T-cell (primary cell): ENCODE measurements at places on chromosomes 4 and X.

- DNase-seq: no peak
These were observed 380.4 kb downstream of the RAPGEF2 start for GRCh38 chr4:159483110-159483781.

DNA sequence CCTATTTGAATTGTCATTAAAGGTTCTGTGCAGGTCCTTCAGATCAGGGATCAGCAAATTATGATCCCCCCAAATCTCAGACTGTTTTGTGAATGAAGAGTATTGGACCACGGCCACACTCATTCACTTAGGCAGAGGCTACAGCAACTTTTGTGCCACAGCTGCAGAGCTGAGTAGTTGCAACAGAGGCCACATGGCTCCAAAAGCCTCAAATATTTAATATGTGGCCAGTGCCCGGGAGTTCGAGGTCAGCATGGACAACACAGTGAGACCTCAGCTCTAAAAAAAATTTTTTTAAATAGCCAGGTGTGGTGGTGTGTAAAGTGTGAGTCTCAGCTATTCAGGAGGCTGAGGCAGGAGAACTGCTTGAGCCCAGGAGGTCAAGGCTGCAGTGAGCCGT, 100.7 kb downstream of the NSUN7 start:
- no peak for DNase-seq

GRCh38 chr4:170758988-170759387, 669.2 kb upstream of the AADAT start:
- no peak for DNase-seq

GRCh38 chrX:42229533-42229932, 306.2 kb upstream of the CASK start:
- no peak for DNase-seq

DNA sequence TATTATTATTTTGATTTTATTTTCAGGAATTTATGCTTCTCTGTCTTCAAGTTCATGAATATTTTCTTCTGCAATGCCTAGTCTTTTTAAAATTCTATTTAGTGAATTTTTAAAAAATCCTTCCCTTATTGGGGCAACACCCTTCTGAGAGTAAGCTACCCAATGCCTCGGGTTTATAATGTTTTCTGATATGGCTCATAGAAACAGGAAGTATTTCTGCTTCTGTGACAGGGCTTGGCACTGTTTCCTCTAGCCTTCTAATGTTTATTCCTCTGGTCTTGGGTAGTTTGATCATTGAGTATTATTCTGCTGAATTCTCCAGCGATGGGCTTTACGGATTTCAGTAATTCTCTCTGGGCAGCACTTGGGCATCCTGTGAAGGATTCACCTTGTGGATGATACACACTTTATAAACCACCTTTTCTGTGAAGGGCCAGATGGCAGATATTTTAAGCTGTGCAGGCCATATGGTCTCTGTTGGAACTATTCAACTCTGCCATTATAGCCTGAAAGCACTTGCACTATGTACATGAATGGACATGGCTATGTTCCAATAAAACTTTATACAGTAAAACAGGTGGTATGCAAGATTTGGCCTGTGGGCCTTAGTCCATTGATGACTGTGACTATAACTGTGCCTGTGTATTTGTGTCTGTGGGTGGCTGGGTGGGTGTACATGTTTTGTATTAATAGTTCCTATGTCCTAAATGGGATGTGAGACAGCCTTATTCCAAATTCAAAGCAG, 95.9 kb upstream of the FAT1 start:
- no peak for DNase-seq

DNA sequence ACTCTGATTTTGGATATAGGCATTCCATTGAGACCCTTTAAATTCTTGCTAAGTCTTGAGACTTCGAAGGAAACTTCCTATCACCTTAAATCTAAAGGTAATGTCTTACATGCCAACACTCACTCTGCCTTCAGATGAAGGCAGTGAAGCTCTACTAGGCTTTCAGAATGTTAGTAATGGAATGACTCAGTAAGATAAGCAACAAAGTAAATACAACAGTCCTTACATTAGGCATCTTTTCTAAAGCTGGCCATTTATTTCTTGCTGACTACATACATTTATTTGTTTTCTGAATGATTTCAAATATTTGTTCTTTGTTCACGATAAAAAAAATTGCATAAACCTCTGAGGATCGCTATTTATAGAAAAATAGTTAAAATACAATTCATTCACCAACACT, 43.5 kb downstream of the ASIC5 start:
- no peak for DNase-seq

DNA sequence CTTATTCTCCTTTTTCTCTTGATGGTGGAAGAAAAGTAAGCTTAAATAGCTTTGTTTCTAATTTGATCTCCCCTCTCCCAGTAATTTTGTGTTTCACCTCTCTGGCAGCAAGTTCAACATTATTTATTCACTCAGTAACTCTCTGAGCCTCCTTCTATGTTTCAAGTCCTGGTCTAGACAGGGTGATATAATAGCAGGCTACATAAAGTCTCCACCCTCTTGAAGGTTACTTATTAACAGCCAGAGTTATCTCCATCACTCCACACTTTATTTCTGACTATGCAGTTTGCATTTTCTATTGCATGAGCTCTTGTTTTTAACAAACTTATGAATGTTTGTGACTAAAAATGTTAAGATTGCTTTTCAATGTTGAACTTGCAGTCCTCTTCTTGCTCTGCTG, 17.8 kb upstream of the ANOS1 start:
- no peak for DNase-seq

- no peak for DNase-seq
These were observed 301.0 kb downstream of the LDB2 start for GRCh38 chr4:16597443-16597842.

DNA sequence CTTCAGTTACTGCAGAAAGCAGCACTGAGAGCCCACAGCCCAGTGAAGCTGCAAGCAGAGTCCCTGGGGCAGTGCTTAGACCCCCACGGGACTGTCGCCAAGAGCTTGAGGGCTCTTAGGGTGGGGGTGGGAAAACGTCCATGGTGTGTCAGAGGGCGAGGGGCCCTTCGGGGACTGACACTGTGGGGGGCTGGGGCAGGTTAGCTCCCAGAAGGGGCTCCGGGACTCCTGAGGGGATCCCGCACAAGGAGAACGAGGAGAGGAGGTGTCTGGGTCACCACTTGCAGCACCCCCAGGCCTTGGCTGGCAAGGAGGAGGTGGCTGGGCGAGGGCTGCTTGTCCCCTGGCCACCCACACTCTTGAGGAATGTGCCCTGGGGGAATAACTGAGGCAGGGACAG, 20.8 kb downstream of the NAT8L start:
- DNase-seq: no peak

GRCh38 chr4:34845926-34846325, 1398.4 kb downstream of the ARAP2 start:
- DNase-seq: no peak

- DNase-seq: peak; percentile 7
These were observed 3.9 kb upstream of the HAUS3 start for GRCh38 chr4:2245787-2246275.

GRCh38 chr4:148375584-148375983, 66.6 kb downstream of the NR3C2 start:
- no peak for DNase-seq

DNA sequence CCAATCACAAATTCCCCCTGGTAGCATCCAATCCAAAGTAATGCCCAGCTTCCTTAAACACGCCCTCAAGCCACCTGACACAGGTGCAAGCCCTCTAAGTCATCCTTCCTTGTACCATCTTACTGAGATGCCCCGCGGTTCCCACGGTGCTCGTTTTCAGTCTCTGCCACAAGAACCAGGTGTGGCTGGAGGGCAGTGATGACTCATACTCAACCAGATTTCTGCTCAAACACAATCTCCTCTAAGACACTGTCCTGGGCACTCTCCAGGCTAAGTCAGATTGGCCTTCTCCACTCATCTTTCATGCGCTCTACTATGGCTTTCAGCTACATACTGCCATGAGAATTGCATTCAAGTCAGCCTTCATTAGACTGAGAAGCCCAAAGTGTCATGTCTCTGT, 3.5 kb downstream of the SH3KBP1 start:
- no peak for DNase-seq
